ENCODE measurements at places on chromosomes 2 and 18.

DNA sequence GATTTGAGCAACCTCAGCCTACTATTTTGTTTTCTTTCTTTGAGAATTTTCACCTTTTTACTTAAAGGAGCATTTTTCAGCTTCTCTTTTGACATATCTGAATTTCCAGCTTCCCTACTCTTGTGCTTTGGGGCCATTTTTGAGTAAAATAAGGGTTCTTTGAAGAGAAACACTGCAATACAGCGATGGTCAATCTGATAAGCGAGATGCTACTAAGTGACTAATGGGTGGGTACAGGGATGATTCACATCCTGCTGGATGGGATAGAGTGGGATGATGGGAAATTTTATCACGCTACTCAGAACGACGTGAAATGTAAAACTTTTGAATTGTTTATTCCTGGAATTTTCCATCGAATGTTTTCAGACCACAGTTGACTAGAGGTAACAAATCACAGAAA lies 211.5 kb downstream of the TMEM247 start:
- DNase-seq: no peak

DNA sequence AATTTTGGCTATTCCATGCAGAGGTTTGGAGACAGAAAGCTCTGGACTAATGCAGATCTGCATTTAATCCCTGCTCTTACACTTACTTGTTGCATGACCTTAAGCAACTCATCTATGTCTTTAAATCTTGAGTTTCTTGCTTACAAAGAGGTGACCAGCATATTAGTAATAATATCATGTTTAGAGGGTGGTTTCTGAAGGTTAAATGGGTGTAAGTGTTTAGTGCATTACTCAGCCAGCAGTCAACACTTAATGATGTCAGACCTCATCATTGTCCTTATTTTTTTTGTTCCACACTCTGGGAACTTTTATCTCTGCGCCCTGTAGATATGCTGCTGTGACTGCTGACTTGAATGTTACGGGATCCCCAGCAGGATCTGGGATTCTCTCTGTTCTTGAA lies 1.7 kb downstream of the IL1RL1 start:
- DNase-seq: no peak

DNA sequence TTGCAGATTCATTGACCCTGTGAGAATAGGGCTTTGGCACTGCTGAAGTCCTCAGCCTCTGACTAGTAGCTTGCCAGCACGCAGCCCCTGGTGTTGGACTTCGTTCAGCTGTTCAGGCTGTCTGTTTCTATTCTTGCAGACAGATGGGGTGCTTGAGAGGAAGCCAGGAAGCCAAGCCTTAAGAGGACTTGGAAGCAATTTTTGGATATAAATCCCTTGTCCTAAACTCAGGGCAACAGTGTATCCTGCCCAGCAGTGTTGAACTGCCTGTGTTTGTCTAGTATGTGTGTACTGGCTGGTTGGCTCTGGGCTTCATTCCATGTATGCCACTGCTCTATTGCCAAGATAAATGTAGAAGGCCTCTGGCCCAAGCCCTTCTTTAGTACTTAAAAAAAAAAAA lies 108.6 kb downstream of the COMMD1 start:
- peak; percentile 69 for DNase-seq

DNA sequence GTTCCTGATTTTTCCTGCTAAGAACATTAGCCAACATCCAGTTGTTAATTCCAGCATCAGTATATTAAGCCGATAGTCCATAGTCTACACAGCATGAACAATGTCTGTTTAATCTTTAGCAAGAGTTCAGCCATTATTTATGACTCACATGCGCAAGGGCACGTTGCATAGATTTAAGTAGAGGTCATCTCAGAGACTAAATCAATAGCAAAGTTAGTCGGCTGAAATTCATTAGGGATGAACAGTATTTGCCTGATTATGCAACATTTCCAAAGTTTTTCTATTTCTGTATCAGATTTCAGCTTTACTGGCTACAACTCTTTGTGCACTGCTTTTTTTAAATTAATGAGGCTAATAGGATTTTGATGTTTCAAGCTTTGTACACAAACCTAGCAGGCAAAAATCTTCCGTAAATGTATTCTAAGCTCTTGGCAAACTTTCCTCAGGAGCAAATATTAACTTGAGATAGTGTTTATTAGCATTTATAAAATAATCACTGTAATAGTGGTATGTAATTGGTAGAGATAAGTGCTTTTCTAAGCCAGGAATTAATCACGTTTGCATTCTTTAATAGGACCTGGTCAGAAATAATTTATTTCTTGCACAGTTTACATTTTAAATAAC lies 578.7 kb upstream of the ID2 start:
- DNase-seq: no peak

- DNase-seq: no peak
Observed at GRCh38 chr2:200787351-200788120, 24.2 kb upstream of the BZW1 start.

GRCh38 chr2:234334151-234334550 lies 162.7 kb downstream of the ARL4C start:
- no peak for DNase-seq

- no peak for DNase-seq
Observed at GRCh38 chr18:4599312-4599711, 144.2 kb upstream of the DLGAP1 start.

- DNase-seq: no peak
Observed at GRCh38 chr2:191979221-191979730, 132.4 kb upstream of the CAVIN2 start.

GRCh38 chr18:36993068-36993467 lies 164.1 kb downstream of the KIAA1328 start:
- no peak for DNase-seq

- DNase-seq: no peak
Observed at GRCh38 chr2:168194784-168195522, 52.4 kb downstream of the STK39 start.

GRCh38 chr18:46321955-46322354 lies 217.8 kb downstream of the HAUS1 start:
- DNase-seq: no peak

DNA sequence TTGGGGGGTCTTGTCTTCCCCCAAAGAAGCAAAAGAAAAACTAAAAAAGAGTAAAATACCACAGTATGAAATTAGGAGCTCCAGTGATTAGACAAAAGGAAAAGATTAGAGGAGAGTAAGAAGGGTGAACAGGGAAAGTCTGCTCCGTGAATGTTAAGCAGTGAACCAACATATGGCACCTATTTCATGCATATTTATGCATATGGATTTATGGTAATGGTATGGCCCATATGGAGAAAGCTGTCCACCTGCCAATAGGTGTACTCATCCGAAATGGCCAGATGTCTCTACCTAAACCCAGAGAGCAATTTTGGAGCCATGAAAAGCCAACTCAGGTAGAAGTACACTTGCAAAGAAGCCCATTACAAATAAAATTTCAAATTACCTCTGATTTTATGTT lies 404.0 kb upstream of the RAB6C start:
- no peak for DNase-seq

DNA sequence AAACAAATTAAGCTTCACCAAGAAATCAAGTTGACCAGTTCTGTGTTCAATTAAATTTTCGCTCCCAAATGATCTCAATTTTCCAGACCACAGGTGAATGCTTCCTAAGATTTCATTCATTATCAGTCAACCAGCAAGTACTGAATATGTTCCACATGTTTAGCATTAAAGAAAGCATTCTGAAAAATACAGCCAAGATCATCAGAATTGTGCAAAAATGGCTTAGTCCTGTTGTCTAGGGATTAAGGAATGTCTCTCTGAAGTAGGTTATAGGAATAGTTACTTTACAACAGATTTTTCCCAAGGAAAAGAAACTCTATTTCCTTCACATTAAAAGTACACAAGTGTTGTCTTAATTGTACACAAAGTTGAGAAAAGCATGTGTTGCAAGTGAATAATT lies 69.2 kb downstream of the NRXN1 start:
- DNase-seq: no peak

- DNase-seq: no peak
Observed at GRCh38 chr18:60502591-60502990, 130.0 kb upstream of the MC4R start.

DNA sequence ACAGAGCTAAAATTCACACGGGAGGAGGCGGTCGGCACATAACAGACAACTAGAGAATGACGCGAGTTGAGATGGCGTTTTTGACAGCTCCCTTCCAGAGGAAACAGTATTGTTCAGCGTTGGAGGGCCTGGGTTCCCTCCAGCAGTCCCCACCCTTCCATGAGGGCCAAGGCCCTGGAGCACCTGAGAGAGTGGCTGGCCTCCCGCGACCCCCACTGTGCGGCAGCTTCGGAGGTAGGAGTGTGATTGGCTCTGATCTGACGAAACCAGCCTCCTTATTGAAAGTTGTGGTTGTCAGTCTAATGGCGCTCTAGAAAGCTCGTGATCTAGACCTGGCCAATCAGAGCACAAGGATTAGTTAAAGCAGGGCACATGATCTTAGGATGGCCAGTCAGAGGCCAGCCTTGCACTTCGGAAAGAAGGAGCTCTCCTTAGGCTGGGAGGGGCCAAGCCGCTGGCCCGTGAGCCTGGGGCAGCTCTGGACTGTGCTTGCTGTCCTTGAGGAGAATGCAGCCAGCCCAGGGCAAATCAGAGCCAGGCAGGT lies 104.5 kb upstream of the CELF4 start:
- no peak for DNase-seq

DNA sequence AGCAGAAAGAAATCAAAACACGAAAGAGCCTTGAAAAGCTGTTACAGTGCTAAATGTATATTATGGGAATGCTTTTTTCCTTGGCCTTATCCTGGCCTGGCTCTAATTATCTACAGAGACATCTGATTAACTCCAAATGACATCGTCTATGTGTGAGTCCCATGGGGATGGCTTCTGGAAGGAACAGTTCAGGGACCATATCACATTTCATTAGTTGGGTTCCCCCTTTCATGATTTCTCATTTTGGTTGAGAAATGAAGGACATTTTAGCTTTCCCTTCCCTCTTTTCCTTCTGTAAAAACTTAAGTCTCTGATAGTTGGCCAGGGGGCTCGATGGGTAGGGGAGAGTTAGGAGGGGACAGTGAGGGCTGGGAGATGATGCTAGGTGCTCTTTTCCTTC lies 116.7 kb downstream of the PRKCE start:
- no peak for DNase-seq

GRCh38 chr2:157418239-157418641 lies 25.6 kb downstream of the CYTIP start:
- DNase-seq: no peak

DNA sequence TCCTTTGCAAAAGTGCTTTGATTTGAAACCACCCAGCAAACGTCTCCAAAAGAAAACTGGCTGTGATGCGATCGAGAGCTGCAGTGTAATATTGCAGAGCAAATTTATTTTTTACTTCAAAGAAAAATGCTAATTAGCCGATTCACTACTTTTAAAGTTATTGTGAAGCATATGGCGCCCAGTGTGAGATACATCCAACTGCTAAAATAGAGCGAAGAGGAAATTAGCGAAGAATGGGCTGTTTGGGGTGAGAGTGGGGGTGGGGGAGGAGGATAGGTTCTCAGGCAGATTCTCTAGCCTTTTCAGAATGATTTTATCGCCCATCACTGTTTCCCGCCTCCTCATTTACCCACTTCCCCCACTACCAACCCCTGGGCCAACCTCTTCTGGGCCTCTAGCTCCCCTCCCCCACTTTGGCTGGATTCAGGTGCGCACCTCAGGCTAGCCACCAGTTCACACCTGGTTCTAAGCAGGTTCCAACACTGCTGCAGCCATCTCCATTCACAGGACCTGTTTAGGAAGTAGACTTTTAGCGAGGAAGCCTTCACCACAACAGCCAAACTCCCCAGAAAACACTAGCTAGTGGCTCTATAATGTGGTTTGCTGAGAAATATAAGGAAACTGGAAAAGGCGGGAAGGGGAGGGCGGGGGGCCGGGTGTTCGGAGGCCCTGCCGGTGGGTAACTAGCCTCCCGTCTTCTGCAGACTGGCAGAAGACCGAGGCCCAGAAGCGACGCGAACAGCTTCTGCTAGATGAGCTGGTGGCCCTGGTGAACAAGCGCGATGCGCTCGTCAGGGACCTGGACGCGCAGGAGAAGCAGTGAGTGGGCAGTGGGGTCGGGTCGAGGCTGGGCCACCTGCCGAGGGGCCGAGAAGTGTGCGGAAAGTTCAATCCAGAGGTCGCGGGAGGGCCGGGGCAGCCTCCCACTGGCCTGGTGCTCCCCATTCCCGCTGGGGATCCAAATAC lies 6.0 kb upstream of the OTX1 start:
- DNase-seq: no peak

DNA sequence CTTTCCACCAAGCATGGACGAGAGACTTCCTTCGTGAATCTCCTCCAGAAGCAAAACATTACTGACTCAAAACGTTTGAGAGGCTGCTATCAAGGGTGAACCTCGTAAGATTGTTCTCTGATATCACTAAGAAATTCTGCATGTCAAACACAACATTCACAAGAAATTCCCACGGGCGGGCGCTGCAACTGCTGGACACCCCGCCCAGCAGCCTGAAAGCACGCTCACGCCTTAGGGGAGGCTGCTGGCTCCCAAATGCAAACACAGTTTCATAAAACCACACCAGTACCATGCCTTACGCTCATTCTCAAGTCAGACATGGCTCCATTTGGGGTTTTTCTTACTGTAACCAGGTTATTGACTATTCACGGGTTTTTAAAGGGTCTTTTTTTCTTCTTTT lies 39.0 kb downstream of the MBP start:
- no peak for DNase-seq

DNA sequence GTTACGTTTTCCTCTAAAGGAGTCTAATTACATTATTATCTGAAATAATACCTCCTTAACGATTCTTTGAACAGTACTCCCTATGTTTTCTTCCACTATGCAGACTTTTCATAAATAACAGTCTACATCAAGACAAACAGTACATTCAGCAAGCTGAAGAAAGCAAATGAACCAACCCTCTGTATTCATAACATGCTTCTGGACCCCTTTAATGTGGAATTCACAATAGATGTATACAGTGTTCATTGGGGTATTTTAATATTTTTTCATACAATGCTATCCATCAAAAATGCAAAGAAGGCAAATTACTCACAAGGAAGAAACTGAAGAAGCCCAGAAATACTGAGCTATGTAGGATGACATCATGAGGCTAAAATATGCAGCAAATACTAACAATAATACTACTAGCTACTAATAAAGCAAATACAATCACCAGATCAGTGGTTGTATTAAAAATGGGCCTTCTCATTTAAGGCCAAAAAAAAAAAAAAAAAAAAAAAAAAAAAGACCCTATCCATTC lies 408.6 kb downstream of the MTX2 start:
- no peak for DNase-seq

DNA sequence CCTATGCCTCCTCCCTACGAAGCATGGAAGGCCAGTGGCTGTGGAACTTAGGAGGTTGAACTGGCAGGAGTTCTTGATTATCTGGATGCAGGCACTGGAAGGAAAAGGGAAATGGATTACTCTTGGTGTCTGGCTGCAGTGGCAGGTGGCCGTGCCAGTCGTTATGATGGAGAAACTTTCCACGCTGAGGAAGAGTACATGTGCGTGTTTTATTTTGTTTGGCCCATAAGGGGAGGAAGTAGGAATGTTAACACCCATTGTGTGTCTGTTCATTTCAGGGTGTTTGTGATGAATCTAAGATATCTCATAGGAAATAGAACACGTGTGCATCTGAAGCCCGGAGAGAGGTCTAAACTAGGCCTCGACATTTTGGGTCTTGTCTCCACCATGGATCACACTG lies 122.8 kb upstream of the NFATC1 start:
- DNase-seq: no peak
